AG08395 (cell line): ENCODE measurements at places on chromosomes 2 and 18.

DNA sequence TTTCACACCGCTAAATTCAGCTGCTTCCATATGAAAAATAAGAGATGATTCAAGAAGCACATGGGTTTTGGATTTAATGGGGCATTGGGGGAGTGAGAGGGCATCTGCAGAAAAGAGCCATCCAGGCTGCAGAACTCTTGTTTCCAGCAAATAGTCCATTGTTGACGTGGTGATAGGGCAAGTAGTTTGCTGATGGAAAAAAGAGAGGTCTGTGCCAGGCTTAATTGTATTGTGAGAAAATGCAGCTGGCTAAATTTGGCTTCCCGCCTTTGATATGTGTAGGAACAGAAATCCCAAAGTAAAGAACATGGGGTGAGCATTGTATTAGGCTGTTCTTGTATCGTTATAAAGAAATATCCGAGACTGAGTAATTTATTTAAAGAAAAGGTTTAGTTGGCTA lies 199.5 kb downstream of the SETBP1 start:
- no peak for DNase-seq

DNA sequence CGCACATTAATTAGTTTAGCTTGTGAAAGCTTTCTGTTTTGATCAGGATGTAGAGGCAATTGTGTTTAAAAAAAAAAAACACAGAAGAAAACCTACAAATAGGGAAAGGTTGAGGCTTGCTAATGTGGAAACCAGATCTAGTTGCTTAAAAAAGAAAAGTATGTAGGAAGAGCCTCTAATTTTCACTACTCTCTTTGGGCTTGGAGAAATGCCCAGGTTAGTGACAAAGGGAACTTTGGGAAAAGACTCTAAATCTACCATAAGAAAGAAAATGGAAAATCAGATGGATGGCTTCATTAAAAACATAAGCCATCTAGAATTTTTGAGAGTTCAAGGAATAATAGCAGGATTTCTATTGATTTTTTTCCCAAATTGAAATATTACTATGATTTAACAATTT lies 47.3 kb upstream of the SLC38A11 start:
- no peak for DNase-seq

- DNase-seq, result no peak
Observed at GRCh38 chr2:34997779-34998178, 1357.8 kb upstream of the CRIM1 start.

DNA sequence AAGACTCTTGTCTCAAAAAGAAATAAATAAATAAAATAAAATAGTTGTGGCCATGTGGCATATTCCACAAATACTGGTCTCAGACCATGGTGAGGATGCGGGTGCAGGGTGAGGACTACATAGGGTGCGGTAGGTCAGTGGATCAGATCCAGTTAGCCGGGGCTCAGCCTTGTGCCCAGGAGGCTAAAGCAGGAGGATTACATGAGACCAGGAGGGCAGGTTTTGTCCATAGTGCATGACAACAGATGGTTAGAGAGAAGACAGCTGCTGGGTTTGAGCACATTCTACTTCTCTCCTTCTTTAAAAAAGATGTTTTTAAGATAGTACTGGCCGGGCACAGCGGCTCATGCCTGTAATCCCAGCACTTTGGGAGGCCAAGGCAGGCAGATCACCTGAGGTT lies 12.8 kb upstream of the PSD4 start:
- DNase-seq, result no peak

GRCh38 chr18:907885-908757 lies 3.5 kb downstream of the ADCYAP1 start:
- DNase-seq, result no peak

- no peak for DNase-seq
Observed at GRCh38 chr18:59691996-59692395, 5.2 kb downstream of the CCBE1 start.

- no peak for DNase-seq
Observed at GRCh38 chr2:16168506-16169264, 228.3 kb downstream of the MYCN start.

DNA sequence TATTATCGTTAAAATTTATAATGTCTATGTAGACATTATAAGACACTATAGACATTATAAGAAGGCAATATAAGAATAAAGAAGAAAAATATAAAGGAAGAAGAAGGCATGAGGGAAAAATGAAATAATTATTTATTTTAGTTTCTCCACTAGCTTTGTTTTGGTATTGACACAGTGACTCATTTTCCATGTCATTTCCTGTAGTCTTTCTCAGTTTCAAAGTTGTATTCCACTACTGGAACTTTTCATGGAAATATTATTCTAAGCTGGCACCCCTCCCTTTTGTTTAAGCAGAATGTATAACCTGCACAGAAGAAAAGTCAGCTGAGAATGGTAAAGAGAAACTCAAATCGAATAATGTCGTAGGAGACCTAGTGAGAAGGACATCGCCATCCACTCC lies 234.2 kb upstream of the NETO1 start:
- no peak for DNase-seq

DNA sequence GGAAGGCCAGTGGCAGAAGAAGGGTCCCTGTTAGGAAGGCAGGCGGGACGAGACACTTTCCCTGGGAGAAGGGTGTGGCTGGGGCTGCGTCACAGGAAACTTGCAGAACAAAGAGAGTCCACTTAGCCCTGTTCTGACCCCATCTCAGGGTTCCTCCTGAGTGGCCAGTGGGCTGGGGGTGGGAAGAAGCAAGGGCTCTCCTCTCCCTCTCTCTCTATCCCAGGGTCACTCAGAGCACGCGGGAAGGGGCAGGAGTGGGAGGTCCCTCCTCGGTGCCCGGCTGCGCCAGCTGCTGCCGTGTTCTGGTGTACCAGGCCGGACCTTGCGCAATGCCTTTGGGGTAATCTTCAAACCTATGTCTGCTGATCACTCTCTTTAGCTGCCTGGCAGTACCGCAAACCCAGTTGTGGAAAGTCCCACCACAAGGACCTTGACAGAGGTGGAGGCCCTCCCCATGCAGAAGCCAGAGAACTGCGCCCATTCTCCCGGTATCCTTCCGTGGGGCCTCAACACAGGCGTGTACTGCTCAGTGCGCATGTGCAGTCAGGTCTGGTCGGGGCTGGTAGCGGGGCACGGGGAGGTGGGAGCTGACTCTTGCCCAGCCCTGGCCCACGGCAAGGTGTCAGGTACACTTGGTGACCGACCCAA lies 47.8 kb upstream of the ST3GAL5 start:
- no peak for DNase-seq

DNA sequence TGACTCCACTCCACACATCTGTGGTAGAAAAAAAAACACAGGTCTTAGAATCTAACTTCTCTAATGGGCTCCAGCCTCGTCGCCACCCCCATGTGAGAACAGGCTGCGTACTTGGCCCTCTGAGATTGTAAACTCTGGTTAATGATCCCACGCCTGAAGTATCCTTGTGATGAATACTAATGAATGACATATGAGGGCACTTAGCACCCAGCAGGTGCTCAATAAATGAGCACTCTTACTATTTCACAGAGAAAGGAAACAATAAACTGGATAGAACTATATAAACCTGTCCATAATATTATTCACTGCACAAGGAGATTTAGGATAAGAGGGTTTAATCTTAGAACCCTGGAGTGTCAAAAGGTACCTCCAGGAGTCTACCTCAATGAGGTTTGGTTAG lies 310.1 kb upstream of the HNRNPA3 start:
- no peak for DNase-seq

DNA sequence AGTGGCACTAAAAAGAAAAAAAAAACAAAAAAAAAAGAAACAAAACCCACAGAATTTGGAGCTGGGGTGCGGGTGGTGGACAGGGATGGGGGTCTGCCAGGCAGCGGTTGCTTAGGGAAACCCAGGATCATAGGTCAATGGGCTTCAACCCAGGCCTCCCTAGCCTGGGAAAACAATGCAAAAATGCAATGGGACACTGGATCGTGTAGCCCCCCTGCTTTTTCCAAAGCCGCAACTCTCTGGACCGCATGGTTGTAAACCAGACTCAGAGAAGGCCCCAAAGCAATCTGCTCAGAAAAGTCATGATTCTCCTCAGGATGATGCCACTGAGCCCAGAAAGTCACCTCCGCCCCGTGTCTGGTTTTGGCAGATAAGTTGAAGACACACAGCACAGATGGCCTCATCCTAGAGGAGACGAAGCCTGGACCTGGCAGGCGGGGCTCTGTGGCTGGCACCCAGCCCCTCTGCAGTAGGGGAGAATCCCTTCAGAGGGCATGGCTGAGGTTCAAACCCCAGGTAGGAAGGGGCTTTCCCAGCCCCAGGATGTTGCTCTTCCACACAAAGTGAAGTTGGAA lies 5.1 kb downstream of the DLX2 start:
- no peak for DNase-seq

GRCh38 chr18:76447258-76447890 lies 47.7 kb downstream of the ZNF516 start:
- peak; percentile 63 for DNase-seq

DNA sequence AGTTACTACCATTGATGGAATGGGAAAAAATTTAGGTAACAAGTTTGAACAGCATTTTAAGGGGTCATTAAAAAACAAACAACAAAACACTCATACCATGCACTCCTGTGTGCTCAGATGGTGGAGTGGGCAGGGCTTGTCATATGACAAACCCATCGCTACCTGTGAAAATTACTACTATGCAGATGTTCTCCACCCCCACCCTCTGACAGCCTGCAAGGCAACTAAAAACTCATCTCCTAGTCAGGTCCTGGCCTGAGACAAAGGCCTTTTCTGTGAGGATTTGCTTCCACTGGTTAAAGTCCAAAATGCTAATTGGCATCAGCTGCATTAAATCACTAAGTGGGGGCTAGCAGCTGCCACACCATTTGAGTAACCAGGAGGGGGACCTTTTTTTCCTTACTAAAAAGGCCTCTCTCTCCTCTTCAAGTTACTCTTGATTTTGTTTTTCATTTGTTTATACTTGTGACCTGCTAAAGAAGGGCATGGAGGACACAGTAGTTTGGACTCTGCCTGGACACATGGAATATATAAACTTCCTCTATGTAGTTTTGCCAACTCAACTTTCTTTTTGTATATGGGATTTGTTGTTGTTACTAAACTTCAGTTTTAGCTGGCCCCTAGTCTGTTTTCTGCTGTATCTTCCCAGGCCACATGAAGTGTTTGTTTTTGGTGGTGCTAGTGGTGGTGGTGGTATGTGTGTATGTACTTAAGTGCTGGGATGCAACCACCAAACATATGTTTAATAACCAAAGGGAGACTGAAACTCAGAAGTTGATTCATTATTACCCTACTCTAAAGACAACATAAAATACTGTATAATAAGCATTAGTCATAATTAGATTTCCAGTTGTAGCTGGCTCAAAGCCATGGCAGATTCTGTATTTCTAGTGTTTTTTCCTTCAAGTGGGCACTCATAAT lies 121.3 kb downstream of the MAP4K4 start:
- DNase-seq, result no peak

DNA sequence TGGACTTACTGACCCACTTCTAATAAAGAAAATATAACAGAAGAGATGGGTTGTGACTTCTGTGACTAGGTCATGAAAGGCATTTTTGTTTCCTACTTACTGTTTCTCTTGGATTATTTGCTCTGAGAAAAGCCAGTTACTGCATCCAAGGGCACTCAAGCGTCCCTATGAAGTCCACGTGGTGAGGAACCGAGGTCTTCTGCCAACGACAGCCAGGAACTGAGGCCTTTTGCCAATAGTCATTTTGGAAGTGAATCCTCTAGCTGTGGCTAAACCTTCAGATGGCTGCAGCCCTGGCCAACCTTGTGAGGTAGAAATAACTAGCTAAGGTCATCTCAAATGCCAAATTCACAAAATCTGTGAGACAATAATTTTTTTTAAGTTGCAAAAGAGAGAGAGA lies 449.8 kb upstream of the RGPD4 start:
- no peak for DNase-seq

DNA sequence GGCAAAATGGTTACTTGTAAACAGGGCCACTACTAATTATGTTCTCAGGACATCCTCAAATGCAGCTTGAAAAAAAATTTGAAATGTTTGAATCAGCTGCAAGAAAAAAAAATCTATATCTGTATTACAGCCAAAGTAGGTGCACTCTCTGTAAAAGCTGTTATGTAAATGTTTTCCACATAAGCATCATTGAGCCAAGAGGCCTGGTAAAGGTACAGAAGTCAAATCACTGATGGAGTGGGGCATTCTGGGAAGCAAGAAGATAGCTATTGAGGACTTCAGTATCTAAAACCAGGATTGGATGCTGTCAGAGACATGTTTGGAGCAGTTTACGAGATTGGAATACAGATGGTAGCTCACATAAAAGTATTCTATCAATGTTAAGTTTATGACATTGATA lies 80.3 kb downstream of the MAPRE2 start:
- no peak for DNase-seq

- no peak for DNase-seq
Observed at GRCh38 chr18:41372046-41372665, 582.9 kb upstream of the PIK3C3 start.

GRCh38 chr2:1891971-1892486 lies 147.7 kb upstream of the PXDN start:
- no peak for DNase-seq

DNA sequence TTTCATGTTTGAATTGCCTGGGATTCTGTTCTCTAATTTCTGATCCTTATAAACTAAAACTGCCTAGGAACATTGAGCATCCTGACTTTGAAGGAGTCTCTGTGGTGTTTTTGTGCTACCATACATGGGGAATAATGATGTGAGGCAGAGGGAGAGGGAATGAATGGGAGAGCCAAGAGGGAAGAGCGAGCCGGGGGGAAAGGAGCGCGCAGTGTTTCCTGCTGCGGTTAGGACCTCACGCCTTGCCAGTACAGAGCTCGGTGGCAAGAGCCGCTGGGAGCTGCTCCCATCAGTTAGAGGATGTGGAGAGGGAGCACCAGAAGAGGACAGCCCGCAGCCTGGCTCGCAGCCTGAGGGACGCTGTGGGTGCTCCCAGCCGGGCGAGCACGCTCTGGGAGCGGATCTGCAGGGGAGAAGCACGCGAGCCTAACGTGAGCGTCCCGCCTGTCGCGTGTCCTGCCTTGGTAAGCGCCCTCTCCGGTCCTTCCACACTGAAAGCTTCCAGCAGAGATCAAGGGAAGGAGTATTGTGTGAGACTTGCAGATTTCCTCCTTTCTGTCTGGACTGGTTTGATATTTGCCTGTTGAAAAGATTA lies 114.7 kb downstream of the FAM210A start:
- peak; percentile 47 for DNase-seq

GRCh38 chr2:109253217-109253616 lies 124.2 kb downstream of the SH3RF3 start:
- no peak for DNase-seq

GRCh38 chr18:12010187-12010802 lies 29.0 kb downstream of the IMPA2 start:
- no peak for DNase-seq

GRCh38 chr2:37377187-37377532 lies 32.7 kb downstream of the QPCT start:
- DNase-seq, result peak; percentile 47

GRCh38 chr2:46325182-46325928 lies 28.1 kb downstream of the EPAS1 start:
- no peak for DNase-seq

DNA sequence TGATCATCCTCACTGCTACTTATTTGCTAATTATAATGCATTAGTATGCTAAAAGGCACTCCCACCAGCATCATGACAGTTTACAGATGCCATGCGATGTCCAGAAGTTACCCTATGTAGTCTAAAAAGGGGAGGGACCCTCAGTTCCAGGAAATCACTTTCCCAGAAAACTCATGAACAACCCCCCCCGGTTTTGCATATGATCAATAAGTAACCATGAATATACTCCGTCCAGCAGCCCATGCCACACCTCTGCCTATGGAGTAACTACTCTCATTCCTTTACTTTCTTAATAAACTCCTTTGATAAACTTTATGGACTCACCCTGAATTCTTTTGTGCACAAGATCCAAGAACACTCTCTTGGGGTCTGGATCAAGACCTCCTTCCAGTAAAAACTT lies 86.8 kb downstream of the MALT1 start:
- DNase-seq, result no peak

- DNase-seq, result no peak
Observed at GRCh38 chr2:32314886-32315285, 37.2 kb downstream of the YIPF4 start.
